NCI-H510A treated with DMSO at 0.1 percent for 48 hours (cell line): ENCODE measurements at places on chromosomes 12 and 14.

GRCh38 chr12:107661830-107662229 is 23.8 kb upstream of the PWP1 start:
- DNase-seq: no peak

GRCh38 chr14:88208858-88209257 is 114.2 kb downstream of the KCNK10 start:
- DNase-seq: no peak

GRCh38 chr14:74638966-74639365 is 26.9 kb upstream of the LTBP2 start:
- DNase-seq: no peak

- no peak for DNase-seq
Measured at GRCh38 chr12:24014915-24015832, 65.7 kb upstream of the SOX5 start.

DNA sequence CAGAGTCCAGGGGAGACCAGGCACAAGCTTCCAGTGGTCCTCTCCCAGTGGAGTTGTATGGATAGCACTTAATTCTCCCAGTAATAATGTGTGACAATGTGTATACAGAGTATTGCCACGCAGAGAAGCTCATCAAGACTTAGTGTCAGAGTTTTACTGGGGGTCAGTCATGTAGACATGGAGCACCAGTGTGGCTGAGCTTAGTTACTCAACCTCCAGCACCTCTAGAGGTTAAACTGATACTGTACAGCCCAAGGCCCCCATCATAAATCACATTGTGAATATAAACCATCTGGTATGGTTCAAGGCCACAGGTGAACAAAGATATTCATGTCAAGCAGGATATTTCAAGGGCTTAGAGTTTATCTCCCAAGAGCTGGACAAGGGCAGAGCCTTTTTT is 378.1 kb upstream of the TMPO start:
- DNase-seq: peak; percentile 34

GRCh38 chr12:114916541-114916940 is 232.6 kb upstream of the TBX3 start:
- no peak for DNase-seq

- DNase-seq: no peak
Measured at GRCh38 chr12:93134175-93134890, 205.2 kb upstream of the EEA1 start.

DNA sequence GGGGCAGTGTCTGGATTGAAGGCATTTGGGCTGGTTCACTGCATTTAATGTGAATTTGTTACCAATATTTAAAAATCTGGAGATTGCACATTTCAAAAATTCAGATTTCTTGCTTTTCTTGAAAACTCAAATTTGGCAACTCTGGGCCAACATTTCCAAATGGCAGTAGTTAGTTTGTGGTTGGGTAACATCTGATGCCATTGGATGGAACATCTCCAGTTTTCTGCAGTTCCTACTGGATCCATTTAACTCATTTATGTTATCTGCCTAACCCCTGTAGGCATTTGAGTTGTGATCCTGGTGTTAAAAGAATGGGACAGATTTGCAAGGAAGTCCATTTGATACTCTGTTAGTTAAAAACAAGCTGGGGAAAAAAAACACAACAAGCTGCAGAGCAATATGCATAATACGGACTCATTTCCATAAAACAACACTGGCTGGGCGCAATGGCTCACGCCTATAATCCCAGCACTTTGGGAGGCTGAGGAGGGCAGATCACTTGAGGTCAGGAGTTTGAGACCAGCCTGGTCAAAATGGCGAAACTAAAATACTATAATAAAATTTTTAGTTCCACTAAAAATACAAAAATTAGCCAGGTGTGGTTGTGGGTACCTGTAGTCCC is 7.9 kb downstream of the EIF2B2 start:
- no peak for DNase-seq

GRCh38 chr14:93430315-93431035 is at the start of gene UNC79:
TSS of gene UNC79 (plus strand) at chr14:93430939. CDS start at chr14:93431030, 91 bp downstream.
- peak; percentile 85 for DNase-seq

- DNase-seq: peak; percentile 93
Measured at GRCh38 chr12:78181544-78182162, 351.0 kb downstream of the NAV3 start.

DNA sequence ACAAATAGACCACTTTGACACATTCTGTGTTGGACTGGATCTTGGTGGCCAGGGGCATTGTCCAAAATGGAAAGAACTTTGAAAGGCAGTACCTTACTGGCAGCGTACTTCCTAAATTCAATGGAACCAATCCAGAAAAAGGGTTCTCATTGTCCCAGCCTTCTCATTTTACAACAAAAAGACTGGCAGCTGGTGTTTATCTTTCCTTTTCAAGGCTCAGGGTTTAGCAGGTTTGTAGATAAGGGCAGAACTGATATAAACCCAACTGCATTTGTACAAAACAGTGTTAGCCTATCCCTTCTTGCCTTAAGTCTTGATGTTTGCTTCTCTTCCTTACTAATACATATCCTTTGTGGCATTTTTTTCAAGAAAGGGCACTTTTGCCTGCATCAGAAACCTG is 7.7 kb downstream of the THAP2 start:
- no peak for DNase-seq

DNA sequence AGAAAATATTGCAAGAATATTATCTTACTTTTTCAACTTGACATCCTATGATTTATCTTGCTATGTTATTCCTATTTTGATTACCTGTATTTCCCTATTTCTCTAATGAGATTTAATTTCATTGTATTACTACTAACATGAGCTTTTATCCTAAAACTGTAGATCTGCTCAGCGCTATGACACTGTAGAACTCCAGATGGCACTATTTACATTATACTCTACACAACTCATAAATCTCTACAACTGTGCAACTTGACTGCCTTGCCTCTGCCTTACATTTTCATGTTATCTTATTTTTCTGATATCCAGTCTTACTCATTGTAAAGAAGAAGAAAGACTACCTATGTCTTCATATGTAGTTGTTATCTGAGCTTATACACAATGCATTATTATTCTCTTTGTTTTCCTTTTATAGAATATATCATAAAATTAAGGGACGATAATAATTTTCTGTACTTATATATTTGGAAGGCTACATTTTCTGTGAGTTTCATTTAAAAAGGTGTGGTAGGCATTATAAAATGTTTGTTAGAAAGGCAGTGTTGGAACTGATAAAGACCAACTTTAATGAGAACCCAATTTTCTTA is 24.1 kb downstream of the NUP37 start:
- DNase-seq: peak; percentile 52

- DNase-seq: peak; percentile 94
Measured at GRCh38 chr12:10361084-10361483, 28.8 kb downstream of the KLRK1 start.

- no peak for DNase-seq
Measured at GRCh38 chr12:55314043-55314442, at the start of gene OR6C1. TSS of gene OR6C1 (plus strand) at chr12:55314343. CDS start at chr12:55320600, 6,257 bp downstream.

DNA sequence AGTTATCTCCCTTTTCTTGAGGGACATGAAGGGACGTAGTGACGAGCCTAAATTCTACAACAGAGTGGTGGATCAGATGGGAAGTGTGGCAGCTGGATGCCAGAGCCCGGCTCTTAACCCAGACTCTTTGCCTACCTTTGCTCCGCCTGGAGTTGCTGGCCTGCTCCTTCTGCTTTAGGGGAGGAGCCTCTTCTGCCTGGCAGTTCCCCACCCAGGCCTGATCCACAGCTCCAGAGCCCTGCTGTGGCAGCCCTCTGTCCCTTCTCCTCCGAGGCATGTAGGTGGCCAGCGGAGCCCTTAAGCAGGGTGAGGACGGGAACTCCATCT is 2.3 kb upstream of the PRPH start:
- peak; percentile 66 for DNase-seq

GRCh38 chr14:67140556-67140955 is 48.7 kb upstream of the GARIN2 start:
- DNase-seq: no peak

DNA sequence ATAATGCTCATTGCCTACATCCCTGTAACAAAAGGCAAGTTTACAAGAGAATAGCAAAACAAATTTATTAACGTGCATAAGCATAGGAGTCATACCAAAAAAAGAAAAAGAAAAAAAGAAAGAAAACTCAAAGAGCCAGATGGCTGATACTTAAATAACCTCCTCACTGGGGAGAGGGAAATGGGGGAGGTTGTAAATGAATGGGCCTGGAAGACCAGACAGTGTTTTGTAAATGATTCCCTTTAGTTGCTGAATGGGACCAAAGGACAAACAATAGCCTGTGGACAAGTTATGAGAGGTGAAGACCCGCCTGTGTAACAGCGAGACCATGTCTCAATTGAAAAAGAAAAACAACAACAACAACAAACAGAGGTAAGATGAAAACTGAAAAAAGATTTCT is 35.3 kb downstream of the CAPS2 start:
- DNase-seq: no peak

DNA sequence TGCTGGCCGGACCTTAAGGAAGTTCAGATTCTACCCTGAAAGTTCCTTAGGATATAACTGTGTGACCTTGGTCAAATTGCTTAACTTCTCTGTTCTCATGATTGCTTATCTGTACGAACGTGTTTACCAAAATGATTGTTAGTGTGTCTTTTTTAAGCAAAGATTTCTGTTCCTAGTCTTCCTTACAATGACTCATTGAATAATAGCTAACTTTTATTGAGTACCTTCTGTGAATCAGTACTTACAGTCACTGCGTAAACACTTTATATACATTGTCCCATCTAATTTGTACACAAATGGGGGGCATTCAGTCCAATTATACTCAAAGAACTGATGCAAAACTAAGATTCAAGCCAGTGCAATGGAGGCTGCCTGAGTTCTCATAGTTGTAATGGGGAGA is 4.2 kb upstream of the TMEM30B start:
- no peak for DNase-seq
